Cerebellum (tissue), 4 donors: ENCODE measurements at places on chromosomes 5 and 9. TPM values are rescaled to one million over a fixed set of nuclear protein-coding genes. Genes with fewer than 3 reads are reported as not detected.

Gene FGFR4
- total RNA-seq: 4.5 TPM

GRCh38 chr5:159884917-159885620, 31.2 kb upstream of the ADRA1B start:
- no peak for DNase-seq

Gene SOWAHA
- total RNA-seq: 4.9 TPM

DNA sequence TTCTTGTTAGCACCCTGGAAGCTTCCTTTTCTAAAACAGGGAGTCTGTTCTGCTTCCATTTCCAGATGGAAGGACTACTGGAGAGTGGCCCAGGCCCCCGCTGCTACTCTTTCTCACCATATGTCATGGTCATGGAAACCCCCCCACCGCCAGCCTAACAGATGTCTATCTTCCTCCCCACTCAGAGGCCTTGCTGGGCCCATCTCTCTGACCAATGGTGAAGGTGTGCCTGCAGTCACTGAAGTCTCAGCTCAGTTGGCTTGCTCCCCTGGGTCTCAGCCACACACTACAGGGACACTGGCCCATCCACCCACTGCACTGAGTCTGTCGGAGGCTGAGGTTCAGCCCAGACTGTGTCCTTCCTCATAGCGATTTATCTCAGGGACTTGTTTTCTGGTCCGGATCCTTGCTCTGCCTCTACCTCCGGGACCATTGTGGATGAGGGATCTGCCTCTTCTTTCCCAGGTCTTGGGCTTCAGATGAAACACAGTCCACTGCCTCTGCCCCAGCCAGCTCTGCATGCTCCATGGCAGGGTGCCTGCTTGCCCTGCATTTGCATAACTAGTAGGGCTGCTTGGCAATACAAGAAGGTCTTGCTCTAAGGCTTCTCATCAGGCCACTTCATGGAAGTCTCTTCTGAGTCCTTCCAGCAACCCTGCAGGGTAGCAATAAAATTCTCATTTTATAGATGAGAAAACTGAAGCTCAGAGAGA, 30.8 kb downstream of the GALNT12 start:
- DNase-seq: peak; percentile 85

- DNase-seq: no peak
These were observed 61.4 kb upstream of the EPB41L4A start for GRCh38 chr5:112480501-112480900.

- DNase-seq: peak; percentile 20
These were observed 61.5 kb downstream of the LNPEP start for GRCh38 chr5:96997265-96997859.
